Activated CD4-positive, alpha-beta T cell treated with anti-CD3 and anti-CD28 coated beads, Interleukin-2, amount 50 U/mL, for 24 hours (primary cell): ENCODE measurements at places on chromosomes 12 and 14.
A peak's percentile ranks its signal among the peaks of the same experiment; 100 is the strongest.

DNA sequence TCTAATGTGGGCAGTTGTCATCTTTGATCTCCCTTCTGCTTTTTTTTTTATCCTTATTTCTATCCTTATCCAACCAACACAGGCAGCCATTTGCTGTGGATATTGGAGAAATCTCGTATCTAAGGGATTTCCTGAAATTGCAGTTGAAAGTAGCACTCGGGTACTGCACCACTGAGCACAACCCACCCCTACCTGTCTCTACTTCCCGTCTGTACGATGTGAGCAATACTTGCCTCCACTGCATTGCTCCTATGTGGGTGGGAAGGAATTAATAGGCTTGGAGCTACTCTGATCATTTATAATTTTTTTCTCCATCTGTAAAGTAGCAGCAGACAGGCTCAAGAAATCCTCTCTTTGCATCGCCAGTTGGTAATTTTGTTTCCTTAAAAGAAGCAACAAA, 300.4 kb downstream of the SNAPC1 start:
- no peak for DNase-seq

DNA sequence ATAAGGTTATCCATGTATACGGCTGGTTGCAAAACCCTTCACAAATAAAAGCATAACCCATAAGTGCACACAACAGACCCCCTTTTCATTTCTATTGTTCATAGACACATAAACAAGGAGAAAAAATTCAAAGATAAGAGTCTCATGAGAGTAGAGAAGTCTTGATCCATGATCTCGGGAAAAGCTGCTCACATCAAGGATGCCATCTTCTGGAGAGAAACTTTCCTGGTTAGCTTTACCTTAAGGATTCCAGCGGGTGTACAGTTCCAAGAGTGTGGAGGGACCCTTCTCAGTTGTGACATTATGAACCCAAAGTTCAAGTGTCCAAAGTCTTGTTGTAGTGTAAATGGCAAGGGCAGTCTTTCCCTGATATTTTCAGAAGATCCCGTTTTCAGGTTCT, 144.5 kb downstream of the LLPH start:
- no peak for DNase-seq

DNA sequence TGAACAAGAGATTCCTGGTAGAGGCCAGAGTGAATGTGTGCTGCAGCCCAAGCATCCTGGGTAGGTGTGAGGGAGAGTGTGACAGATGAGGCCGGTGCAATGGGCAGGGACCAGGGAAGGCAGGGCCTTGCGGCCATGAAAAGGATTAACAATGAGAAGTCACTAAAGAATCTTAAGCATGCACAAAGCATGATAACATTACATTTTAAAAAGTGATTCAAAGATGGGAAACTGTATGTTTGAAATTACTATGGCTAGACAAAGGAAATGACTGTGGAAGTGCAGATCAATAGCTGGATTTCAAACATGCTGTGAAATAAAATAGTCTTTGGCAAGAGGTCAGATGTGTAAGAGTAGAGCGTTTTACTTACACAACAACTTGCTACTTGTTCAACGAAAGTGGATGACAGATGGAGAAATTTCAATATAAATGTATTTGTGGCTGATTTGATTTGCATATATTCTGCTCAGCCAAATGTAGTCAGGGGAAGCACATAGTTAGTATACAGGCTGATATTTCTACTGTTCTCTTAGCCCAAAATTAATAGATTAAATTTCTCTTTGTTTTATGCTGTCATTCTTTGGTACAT, 175.5 kb downstream of the CCDC59 start:
- no peak for DNase-seq

- DNase-seq = no peak
Measured at GRCh38 chr12:19712041-19712440, 272.7 kb downstream of the AEBP2 start.

DNA sequence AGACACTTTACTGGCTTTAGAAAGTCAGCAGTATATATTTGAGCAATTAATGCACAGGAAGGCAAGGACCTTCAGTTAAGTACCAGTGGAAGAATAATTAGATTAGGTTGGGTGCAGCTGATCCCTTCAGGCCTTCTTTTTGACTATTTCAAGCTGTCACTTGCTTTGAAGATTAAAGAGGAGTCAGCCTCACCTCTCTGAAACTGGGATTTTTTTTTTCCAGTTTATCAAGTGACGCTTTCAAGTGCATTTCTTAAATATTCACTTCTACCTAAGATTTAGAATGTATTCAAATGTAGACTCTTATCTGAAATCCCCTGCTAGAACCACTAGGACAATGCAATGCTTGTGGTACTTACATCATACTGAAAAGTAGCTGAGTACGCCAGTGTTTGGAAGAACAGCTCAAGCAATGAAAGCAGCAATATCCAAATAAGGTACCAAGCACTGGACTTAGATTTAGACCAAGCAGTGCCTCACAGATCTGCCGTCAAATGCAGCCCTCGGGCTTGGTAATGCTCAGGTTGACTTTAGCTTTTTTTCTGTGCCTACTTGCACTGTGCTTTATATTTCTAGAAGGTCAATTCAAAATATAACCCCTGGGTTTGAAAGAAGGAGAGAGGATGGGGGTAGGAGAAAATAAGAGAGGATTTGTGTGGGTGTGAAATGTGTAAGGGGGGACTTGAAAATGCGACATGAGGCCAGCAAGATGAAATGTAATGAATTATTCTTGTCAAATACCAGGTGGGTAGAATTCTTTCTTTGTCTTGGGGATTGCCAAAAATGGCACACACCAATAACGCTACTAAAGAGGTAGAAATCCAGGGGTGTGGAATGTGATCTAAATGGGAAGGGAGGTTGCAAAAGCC, 3.7 kb upstream of the FERMT2 start:
- DNase-seq = no peak

DNA sequence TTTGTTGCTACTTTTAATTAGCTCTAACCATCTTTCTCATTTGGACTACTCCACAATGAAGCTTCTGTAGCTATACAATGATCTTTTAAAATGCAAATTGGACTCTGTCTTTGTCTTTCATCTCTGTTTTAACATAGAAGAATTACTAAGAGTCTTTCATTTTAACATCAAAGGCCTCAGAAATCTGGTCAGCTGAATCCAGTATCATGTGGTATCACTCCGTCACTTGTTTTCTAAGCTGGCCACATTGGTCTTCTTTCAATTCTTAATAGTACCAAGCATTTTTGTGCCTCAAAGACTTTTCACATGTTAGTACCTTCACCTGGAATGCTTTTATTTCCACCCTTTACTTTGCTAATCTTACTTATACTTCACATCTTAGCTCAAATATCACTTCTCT, 95.5 kb upstream of the SLC16A7 start:
- DNase-seq = no peak

DNA sequence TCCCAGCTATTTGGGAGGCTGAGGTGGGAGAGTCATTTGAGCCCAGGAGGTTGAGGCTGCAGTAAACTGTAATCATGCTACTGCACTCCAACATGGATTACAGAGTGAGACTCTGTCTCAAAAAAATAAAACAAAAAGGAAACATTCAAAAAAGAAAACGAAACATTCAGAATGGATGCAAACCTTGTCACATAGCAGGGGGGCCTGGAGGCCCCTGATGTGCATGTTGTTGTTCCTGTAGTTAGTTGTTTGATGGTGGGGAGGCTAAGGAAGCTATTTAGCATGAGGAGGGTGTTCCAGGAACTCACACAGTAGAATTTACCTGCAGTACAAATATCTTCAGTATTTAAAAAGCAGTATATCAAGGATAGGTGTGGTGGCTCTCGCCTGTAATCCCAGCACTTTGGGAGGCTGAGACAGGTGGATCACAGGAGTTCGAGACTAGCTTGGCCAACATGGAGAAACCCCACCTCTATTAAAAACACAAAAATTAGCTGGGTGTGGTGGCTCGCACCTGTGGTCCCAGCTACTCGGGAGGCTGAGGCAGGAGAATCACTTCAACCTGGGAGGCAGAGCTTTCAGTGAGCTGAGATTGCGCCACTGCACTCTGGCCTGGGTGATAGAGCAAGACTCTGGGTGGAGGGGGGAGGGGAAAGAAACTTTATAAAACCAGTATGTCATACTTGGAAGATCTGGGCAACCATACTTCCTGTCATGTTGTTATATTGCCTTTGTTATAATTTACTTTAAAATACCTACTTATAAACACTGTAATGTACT, 17.6 kb upstream of the AEBP2 start:
- no peak for DNase-seq

DNA sequence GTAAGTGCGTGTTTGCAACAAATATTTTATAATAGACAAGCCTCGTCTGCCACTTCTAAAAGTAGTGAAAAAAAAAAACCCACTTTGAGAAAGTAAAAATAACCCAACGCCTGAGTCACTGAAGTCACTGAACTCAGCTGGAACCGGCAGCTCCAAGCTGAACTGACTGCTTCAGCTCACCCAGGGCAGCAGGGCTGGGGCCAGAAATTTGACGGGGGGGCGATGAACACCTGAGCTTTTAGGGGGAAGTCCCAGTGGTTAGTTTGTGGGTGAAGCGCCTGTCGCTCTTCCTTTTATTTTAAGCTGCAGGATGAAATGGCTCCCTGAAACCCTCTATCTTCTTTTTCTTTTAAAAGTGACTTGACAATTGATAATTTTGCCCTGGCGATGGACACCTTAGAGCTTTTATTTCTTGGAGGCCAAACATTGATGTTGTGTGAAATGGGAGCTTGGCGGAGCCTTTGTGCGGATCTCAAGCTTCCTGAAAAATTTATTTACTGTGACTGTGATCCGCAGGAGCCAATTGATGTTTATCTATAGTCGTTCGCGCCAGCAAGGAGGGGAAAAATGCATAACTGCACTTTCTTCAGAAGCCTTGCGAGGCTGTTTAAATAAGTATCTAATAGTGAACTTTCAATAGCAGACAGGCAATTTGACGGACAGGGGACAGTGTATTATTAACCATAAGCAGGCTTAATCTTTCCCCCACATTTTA, 173.2 kb upstream of the MYL2 start:
- DNase-seq = peak; percentile 28

DNA sequence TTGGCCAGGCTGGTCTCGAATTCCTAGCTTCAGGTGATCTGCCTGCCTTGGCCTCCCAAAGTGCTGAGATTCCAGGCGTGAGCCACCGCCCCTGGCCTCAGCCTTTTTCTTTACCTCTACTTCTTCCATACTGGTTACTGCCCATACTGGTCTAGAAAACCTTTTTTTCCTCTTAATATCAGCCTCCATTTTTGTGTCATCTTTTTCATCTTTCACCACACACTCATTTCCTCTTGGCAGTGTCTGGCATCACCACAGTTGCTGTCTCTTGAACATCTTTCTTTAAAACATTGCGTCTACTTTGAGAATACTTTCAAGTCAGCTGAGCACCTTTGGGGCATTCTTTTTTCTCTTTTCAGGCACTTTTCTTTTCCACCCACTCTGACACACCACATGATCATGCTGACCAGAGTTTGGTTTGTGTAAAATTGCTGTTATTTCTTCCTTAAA, 32.7 kb downstream of the DDX47 start:
- DNase-seq = no peak

GRCh38 chr12:96810057-96810456, 97.0 kb upstream of the NEDD1 start:
- no peak for DNase-seq

DNA sequence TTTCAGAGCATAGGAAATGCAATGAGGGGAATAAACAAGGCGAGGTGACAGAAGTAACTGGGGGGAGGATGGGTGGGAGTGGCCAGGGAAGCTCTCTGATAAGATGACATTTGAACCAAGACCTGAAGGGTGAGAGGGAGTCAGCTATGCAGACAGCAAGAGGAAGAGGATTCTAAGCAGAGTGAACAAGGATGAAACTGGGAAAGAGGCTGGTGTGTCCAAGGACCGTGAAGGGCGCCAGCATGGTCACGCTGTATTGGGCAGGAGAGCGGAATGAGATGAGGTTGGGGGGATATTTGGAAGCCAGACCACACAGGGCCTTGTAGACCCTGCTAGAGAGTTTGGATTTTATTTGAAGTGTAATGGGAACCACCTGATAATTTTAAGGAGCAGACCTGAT, 10.5 kb upstream of the PPP1R1A start:
- DNase-seq = no peak

- DNase-seq = no peak
Measured at GRCh38 chr12:74537126-74537706, 419 bp upstream of the ATXN7L3B start.

GRCh38 chr12:103207936-103208335, 250.5 kb downstream of the ASCL1 start:
- no peak for DNase-seq

DNA sequence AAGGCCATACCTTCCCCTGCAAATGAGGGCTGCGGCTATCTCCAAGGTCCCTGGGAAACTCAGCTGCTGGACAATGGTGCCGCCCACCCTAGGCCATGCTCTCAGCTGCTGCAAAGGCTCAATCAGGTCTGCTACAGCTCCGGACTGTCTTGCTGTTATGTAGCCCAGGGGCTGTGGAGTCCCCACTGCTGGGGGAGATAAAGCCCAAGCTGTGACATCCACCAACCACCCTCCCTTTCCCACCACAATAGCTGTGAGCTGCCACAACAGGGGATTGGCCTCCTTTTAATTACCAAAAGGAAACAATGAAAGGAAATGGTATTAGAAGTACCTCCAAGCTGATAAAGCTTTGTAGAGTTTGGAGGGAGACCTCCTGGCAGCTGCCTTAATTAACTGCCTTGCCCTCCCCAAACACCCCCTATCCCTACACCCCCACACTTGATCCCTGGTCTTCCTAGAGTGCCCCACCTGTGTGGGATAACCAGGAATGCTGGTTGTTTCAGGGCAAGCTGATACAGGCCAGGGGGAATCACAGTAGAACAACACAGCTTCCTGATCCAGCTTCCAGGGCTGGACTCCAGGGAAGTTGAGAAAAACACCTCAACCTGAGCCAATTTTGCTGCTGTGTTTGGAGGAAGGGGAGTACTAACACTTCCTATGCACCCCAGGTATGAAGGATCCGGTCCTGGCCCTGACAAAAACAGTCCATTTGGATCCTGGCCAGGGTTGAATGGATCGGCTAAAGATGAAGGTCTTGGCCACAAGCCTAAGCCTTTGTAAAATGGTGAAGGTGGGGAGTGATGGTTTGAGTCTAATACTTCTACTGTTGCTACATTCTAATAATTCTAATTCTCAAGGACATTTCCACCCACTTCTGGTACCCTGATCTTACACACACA, at the start of gene VWF:
TSS of gene VWF (minus strand) at position 260 of the 899 bp plus-strand sequence. CDS start 1,474 bp downstream, outside the sequence.
- no peak for DNase-seq

DNA sequence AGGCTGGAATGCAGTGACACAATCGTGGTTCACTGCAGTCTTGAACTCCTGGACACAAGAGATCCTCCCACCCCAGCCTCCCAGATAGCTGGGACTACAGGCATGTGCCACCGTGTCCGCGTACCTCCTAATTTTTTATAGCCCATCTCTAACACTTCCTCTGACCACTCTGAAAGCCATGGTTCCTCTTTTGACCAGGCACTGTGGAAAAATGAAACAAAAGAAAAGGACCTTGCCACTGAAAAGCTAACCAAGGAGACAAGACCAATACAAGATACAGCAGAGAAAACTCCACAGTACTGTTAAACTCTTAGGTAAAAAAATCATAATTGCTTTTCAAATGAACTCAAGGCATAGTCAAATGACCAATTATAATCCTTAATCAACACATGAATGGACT, 233.3 kb downstream of the NEDD1 start:
- no peak for DNase-seq

- no peak for DNase-seq
Measured at GRCh38 chr12:8886502-8887284, 27.6 kb upstream of the PHC1 start.

- DNase-seq = no peak
Measured at GRCh38 chr12:102021540-102022246, 40.1 kb downstream of the WASHC3 start.
